AG09309 (cell line): ENCODE measurements at places on chromosomes 7 and 10.

GRCh38 chr10:51397695-51398094 lies 301.7 kb downstream of the CSTF2T start:
- no peak for DNase-seq

DNA sequence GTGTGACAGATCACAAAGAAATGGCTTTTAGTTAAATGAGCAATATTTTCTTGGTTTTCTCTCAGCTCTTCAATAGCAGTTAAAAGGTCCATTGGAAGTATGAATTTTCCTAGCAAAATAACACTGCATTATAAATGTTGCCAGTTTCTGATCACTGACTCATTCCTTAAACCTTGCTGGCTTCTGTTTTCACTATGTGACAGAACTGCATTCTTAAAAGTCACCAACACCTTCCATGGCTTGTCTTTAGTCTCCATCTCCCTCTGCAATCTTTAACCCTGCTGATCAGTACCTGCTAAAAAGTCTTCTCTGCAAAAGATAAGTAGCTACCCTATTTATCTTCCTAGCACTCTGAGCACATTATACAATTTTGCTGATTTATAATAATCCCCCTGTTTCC lies 405.0 kb upstream of the LRRN3 start:
- DNase-seq: no peak

- DNase-seq: no peak
These were observed 66.3 kb downstream of the SND1 start for GRCh38 chr7:127718340-127718679.

GRCh38 chr7:140448781-140449480 lies 30.4 kb downstream of the MKRN1 start:
- no peak for DNase-seq

GRCh38 chr10:130863044-130863443 lies 448.5 kb downstream of the TCERG1L start:
- no peak for DNase-seq

GRCh38 chr7:150511048-150511447 lies 3.6 kb upstream of the GIMAP7 start:
- no peak for DNase-seq

- no peak for DNase-seq
These were observed 24.6 kb downstream of the GLRX3 start for GRCh38 chr10:130160775-130161174.

DNA sequence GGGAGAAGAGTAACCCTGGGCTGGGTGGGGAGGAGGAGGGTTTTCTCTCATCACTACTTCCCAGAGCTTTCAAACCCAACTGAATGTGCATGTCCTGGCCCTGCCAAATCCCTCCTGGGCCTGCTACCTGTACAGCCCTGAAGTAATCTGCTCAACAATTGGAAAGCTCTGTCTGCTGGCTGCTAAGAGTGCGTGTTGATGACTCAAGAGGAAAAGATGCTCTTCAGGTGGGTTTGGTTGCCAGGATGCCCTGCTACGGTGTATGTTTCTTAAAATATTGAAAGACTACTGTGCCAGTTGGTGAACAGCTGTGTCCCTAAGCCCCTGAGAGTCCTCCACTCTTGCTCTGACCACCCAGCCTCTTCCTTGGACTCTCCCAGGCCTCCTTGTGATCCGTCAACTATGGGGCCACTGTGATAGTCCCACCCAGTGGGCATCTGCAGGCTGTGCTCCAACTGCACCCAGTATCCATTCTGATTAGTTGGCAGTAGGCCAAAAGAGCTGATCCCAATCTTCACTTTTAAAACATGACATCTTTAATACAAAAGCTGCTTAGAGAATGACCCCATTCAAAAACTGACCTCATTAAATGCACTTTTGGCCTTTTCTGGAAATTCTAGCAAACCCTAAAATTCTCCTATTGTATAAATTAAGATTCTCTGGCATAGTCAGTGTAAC lies 85.6 kb downstream of the AOAH start:
- no peak for DNase-seq

DNA sequence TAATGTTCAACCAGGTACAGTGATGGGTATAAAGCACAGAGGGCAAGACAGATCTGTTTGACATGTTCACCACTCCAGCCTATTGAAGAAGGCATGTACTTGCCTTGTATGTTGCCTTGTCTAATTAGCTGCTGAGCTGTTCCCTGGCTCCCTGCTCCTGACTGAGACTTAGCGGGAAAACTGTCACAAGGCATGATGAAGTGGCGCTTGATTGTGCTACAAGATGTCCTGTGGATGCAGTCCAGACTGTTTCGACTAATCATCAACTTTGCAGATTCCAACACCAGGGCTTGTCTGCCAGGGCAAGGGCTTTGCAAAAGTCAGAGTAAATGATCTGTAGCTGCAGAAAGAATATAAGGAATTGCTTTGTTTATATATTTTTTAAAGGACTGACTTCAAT lies 136.2 kb upstream of the NRBF2 start:
- no peak for DNase-seq

DNA sequence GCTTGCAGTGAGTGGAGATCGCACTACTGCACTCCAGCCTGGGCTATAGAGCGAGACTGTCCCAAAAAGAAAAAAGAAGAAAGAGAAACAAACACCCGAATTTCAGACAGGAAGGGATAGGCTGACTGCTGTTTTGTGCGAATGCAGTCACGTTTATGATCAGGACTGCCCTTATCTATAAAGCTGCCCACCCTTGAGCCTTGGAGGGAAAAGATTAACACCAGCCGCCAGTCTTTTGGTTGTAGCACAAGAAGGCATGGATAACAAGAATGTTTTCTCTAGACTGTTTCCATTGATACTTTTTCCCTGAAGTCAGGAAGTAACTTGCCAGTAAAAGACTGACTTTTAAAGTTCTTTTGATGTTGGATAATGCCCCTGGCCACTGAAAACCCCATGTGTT lies 314.0 kb downstream of the BICC1 start:
- DNase-seq: no peak

GRCh38 chr10:98417973-98418664 lies 3.1 kb upstream of the PYROXD2 start:
- DNase-seq: no peak

DNA sequence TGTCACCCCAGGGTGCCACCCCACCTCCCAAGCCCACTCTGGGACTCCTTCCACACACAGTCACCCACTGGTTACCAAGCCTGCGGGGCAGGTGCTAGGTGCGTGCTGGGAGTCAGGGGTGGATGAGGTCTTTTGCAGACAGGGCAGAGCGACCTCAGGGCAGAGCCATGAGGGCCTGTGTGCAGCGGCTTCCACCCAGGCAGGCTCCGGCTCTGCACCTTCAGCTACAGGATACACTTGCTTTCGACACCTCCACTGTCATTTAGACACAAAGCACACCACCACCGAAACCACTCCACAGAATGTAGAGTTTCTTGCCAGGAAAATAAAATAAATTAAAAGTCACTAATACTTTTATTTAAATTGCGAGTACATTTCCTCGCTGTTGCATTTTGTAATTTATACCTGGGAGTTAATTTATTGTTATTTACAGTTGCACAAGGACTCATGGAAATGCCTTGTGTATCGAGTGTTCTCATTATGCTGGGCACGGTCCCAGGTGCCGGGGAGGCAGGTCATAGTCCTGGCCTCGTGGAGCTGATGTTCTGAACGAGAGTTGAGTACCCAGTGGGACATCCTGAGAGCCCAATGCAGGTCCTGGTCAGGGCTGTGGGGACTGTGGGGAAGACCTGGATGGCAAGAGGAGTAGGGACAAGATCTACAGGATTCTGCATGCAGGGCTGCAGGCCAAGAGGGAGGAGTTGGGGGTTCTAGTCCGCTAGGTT lies 127.8 kb downstream of the CUX1 start:
- DNase-seq: no peak

GRCh38 chr10:43816351-43817321 lies 168.0 kb upstream of the ZNF32 start:
- DNase-seq: peak; percentile 89
